Fibroblast of gingiva (primary cell): ENCODE measurements at places on chromosomes 11 and 22.

- no peak for DNase-seq
These were observed 9.6 kb downstream of the POU2F3 start for GRCh38 chr11:120249279-120250262.

- no peak for DNase-seq
These were observed 4.8 kb downstream of the KIAA0930 start for GRCh38 chr22:45235851-45236342.

DNA sequence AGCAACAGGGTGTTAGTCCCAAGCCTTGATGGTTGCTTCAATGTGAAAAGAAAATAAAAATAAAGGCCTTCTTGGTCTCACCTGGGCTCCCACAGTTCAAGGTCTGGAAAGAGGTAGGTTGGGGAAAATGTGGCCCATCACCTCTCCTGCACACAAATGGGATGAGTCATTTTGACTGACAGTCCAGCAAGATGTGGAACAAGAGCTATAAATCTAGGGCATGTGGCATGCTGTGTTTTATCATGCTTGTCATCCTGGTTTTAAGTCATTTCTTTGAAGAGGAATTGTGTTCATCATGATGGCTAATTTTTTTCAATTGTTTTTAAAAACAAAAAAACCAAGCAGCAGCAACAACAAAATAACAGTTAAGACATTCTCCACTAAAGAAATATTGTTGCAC lies 503.7 kb downstream of the NTM start:
- DNase-seq, result no peak

DNA sequence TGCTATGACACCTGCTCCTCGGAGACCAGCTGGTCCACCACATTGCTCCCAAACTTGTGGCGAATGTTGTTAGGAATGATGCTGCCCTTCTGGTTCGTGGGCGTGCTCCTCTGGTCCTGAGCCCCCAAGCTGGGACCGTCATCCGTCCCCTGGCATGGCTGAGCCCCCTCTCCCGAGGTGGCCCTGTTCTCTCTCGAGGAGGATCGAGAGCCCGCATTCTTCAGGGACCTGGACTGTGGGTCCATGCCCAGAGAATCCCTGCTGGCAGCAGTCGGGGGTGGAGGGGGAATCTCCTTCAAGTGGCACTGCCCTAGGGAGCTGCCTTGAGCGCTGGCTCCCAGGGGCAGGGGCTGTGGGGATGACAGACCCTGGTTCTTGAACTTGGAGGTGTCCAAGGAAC lies 17.4 kb downstream of the TST start:
- DNase-seq, result no peak

GRCh38 chr11:126334659-126335462 lies 20.6 kb upstream of the ST3GAL4 start:
- no peak for DNase-seq

- DNase-seq, result peak; percentile 62
These were observed at the start of gene KDELR3 for GRCh38 chr22:38467904-38468442. Gene KDELR3, plus strand, starts transcription at chr22:38468096. Its CDS starts 138 bp downstream, at chr22:38468234.

- DNase-seq, result no peak
These were observed 665 bp downstream of the USP28 start for GRCh38 chr11:113874581-113875233.

DNA sequence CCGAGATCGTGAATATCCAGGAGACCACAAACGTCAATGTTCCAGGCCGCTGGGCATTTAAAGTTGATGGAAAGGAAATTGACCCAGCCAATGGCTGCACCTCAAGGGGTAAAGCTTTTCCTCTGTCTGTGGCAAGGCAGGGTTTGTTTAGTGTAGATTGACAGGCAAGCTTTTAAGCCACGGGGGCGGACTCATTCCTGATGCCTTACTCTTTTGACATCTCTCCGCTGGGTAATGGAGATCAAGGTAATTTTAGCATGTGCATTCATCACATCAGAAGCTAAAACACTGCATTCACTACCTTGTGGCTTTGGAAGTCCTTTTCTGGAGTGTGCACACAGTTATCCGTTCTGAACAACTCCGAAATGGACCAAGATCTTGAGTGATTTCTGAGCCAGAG lies 12.6 kb downstream of the TECTA start:
- no peak for DNase-seq

DNA sequence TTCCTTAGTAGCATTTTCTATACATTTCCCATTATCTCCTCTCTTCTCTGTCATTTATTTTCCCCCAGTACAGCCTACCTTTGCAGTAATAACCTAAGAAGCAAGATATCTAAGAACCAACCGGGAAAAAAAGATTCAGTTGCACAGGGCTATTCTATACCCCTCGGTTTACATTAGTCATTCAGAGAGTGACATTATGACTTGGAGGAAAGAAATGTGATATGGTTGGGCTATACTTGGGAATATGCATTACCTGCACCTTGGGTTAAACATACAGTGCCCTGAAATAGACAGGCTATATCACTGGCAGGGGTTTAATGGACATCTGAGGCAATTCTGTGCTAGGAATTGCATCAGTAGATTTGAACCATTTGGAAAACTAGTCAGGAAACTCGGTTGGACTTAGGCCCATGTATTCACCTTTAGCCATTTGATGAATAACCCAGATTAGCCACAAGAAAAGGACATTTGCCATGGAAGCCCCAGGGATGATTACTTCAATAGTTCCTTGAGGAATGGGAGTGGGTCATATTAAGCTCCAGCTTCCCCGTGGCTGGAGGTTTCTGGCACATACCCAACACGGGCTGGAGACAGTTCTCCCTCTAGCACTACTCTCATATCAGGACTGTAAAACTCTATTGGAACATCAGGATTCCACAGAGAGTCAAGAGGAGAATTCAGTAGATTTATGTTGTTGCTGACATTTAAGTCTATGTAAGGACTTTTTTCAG lies 973.2 kb downstream of the NTM start:
- DNase-seq, result no peak

- DNase-seq, result no peak
These were observed 49.0 kb downstream of the MUC15 start for GRCh38 chr11:26522912-26523610.

- DNase-seq, result no peak
These were observed 6.2 kb upstream of the MPEG1 start for GRCh38 chr11:59218893-59219292.

DNA sequence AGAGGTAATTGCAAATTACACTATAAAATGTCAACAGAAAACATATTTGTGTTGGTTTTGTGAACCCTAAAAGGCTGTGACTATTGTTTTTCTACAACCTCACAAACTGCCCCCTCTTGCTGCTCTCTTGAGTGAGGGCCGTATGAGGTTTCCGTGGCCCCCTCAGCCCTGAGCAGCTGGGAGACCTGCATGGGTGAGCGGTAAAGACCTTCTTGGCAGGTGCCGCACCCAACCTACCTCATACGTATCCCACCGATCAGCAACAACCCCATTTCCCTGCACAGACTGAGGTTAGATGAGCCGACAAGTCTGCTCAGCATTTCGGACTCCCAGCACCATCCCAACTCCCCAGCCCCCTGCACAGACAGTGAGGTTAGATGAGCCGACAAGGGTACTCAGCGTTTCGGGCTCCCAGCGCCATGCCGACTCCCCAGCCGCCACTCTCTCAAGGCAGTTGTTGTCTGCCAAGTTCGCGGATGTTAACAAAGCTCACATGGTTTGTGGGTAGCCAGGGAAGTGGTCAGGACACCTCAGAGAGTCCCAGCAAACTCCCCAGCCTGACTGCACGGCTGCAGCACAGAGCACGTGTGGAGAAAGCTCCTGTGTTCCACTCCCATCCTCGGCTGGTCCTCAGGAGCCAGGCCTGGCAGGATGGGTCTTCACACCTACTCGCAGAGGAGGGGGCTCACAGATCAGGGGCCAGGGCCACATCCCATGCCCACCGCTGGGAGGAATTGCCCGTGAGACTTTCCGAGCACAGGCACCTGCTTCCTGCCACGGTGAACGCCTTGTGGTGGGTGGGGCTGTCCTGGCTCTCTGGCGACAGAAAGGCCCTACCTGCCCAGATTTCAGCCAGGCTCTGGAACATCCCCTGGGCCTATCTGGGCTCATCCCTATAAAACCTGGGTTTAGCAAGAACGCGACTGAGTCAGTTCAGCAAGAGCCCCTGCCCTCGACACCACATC lies 502.9 kb downstream of the BRD1 start:
- no peak for DNase-seq

DNA sequence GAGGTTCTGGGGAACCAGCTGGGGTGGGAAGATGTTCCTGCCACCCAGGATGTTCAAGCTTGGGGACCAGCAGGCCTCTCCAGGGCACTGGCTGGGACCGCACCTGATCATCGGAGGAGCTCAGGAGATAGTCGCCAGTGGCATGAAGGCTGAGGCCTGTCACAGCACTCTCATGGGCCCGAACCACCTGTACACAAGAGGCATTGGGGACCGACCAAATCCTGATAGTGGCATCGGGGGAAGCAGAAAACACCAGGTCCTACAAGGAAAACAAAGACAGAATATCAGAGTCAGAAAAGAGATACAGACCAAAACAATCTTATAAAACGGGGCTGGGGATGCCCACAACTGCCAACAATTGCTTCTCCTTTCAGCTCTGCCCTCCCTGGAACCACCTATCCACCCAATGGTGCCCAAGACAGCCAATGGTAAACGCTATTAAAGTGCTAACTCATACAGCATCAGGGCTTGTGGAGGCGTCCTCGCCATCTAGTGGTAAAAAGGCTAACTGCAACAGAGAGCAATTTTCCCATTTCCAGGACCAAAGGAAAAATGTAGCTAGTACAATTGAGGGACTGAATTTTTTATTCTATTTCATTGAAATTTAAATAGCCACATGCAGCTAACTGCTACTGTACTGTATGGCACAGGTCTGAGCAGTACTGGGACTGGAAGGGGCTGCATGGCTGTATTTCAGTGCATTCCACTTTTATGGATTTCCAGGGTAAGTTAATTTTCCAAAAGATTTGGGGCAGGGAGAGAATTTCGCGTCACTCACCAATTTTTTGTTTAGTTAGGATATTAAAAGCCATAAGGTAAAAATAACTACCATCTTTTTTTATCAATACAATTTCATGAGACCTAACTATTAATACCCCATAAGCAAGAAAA lies 7.1 kb downstream of the PRPF19 start:
- DNase-seq, result peak; percentile 60

DNA sequence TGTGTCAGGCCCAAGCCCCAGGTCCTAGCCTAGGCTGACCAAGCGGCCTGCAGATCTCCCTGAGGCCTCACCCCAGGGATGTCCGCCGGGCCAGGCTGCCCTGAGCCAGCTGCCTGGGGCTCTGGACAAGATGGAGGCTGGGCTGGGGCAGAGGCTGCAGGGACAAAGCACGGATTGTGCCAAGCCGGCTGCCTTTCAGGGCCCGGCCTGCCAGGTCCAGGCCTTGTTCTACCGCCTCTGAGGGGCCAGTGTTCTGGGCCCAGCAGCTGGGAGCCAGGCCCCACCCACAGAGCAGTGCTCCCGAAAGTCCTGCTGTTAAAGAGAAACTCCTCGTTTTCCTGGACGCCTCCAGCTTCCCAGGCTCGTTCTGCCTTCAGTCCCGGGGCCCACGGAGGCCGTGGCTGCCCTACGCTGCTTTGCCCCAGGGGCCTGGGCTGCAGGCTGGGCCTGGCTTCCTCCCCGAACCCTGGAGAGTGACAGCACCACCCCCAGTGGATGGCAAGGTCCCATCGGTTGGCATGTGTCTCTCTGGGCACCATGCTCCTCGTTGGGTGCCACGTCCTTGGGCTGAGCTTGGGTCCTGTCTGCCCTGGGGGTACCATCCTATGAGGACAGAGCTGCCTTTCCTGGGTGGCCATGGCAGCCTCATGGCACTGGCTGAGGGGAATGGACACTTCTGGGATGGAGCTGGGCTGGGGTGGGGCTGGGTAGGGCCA lies 7.6 kb downstream of the BRSK2 start:
- no peak for DNase-seq

DNA sequence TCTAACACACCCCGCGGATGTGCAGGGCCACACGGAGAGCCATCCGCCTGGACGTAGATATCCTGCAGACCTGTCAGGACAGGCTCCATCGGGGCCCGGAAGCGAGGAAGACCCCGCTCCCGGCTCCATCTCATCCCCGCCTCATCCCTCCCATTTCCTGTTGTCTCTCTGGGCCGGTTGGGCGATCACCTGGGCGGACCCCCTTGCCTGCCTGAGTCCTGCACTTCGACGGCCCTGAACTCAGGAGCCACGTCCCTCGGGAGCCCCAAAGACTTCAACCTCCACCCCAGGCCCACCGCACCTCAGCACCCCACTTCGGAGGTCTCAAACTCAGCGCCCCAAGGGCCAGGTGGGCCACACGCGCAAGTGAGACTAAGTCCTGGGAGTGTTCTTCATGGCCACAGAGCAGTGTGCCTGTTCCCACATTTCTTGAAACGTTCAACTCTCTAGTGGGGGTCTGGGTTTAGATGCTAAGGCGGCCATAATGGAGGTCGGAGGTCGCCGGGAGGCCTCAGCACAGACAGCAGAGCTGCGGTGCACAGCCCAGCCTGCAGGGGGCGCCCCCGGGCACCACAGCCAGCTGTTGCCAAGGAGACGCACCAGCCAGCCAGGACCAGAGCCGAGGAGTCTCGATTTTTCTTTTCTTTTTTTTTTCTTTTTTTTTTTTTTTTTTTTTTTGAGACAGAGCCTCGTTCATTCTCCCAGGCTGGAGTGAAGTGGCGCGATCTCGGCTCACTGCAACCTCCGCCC lies 26.0 kb upstream of the FADD start:
- DNase-seq, result no peak
